ENCODE measurements at places on chromosomes 16 and 17.

DNA sequence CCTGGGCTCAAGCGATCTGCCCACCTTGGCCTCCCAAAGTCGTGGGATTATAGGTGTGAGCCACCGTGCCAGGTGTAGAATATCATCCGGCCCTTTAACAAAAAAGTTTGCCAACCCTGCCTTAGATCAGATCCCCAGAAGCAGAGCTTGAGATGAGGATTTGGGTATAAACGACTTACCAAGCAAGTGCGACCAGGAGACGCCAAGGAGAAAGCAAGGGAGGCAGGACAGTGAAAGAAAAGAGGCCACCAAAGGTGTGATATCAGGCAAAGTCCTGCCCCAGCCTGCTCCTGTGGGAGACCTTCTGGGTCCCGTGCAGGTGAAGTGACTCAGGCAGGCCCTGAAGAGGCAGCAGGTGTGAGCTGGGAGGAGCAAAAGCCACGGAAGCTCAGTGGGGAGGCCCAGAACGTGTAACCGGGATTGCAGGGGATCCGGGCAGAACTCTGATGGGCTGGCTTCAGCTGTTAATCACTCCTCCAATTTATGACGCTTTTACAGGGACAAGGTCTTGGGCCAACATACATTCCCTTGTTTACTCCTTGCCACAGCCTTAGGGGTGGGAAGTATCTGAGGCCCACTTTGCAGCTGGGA, 14.1 kb upstream of the CALB2 start:
- DNase-seq = no peak

DNA sequence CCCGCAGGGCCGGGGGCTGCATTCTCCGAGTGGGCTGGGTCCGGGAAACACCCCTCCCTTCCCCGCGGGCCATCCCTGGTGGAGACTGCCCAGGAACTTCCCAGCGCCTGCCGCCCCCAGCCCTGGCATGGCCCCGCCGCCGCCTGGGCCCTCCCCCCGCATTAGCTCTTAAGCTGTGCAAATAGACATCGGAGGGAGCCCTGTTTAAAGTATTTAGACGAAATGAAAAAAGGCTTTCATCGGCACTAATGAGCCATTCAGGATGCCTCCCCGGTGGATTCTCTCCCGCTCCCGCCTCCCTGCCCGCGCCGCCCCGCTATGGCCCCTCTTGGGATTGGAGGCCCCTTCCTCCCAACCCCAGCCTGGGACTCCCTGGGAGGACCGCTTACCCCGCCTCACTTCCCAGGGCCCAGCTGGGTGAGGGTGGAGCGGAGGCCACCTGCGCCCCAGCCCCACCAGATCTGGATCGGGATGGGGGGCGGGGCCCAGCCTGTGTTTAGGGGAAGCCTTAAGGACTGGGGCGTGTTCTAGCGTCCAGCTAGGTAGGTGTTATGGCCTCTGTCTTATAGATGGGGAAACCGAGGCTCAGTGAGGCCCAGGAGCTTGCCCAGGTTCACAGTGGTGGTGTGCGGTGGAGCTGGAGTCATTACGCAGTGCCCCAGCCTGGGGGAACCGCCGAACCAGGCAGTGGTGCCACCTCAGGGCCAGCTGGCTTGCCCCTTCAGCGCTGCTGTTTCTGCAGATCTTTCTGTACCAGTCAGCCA, 19.7 kb downstream of the SEZ6 start:
- no peak for DNase-seq

- no peak for DNase-seq
Measured at GRCh38 chr16:78689536-78689935, 590.1 kb downstream of the WWOX start.

- no peak for DNase-seq
Measured at GRCh38 chr17:55158439-55158838, 106.3 kb upstream of the HLF start.

DNA sequence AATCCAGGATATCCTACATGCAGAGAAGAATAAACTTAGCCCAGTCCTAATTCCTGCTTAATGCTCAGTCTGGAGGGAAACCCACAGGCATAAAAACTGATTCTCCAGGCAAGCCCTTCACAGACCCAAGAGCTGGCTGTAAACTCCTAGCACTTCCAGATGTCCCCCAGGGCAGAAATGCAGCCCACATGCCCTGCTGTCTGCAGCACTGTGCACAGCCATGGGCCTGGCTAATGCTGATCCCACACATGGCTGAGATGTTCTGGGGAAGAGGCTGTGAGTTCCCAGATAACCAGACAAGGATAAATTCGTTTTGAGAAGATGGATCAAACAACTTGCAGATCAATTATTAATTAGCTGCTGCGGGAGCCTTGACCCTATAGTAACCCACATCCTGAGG, 148.4 kb downstream of the AATF start:
- no peak for DNase-seq

- DNase-seq = no peak
Measured at GRCh38 chr17:43334738-43335402, 63.9 kb upstream of the ARL4D start.

DNA sequence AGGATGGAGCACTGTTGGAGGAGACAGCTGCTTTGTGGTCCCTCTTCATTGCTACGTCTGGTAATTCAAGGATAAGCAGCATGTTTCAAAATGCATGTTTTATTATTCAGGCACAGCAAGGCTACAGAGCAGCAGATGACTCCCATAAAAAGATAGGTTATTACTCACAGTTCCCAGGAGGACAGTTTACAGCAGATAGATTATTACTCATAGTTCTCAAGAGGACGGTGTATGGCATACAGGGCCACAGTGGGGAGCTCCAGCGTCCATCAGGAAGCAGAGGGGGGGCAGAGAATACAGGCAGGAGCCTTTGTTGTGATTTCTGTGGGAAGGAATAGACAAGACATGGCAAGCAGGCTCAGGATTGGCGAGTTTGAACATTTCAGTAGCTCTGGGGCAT, 72.9 kb downstream of the DNAH9 start:
- DNase-seq = no peak

- DNase-seq = no peak
Measured at GRCh38 chr17:61450641-61451537, 1.3 kb upstream of the TBX4 start.

DNA sequence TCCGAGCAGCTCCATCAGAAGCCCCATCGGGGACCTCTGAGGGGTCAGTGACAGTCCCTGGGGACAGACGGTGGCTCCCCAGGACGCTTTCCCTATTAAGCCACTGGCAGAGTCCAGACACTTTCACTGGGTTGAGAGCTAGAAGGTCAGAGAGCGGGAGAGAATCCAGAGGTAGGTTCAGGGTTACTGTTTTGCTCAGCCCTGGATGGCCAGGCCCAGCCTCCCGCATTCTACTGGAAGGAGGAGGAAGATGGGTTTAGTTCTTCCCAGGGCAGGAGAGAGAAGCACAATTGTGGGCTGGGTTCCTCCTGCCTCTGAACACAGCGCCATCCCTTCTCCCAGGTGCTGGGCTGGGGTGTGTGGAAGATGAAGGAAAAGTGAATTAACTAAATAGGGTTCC, 452.8 kb downstream of the SLC39A11 start:
- no peak for DNase-seq

- DNase-seq = no peak
Measured at GRCh38 chr17:34156741-34157589, 98.1 kb upstream of the CCL2 start.

GRCh38 chr16:56886296-56886695, 21.3 kb downstream of the SLC12A3 start:
- no peak for DNase-seq

DNA sequence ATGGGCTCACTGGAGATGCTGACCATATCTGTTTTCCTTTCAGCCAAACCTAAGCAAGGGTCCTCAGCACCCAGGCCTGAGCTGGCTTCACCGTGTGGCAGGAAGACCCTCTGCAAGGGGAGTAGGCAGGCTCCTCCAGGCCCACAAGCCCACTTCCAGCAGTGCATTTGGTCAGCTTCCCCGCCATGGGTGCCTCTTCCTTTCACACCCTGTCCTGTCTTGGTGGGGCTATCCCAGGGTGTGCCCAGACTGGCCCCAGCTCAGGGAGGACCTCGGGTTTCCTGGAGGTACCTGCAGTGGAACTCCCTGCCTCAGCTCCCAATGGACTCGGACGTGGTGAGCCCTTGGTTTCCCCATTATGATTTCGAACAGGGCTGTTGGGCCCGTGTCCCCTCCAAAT, 12.7 kb upstream of the KRTAP17-1 start:
- no peak for DNase-seq

DNA sequence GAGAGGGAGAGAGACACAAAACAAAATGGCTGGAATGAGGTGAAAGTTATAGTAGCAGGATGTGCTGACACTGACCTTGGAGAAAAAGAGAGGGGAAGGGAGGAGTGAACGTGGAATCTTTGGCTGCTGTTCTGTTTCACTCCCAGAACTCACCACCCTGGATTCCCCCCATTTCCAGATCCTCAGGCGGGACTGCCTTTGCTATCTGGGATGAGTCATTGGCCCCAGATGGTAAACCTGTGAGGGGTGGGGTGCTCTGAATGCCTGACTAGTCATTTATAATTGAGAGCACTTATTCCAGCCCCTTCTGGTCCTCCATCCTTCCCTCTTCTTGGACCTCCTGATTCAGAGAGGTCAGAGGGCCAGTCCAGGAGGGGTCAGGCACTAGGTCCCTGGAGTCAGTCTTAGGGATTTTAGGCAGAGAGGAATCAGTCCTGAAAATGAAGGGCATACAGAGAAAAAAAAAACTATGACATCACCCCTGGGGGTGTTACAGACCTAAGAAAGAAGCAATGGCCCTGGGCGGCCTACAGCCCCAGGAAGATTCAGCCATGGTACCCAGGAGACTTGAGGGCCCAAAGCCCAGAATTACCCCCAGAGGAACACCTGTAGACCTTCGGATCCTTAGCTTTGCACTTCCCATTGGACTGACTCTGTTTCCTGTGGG, 2.2 kb upstream of the ZG16 start:
- DNase-seq = no peak

DNA sequence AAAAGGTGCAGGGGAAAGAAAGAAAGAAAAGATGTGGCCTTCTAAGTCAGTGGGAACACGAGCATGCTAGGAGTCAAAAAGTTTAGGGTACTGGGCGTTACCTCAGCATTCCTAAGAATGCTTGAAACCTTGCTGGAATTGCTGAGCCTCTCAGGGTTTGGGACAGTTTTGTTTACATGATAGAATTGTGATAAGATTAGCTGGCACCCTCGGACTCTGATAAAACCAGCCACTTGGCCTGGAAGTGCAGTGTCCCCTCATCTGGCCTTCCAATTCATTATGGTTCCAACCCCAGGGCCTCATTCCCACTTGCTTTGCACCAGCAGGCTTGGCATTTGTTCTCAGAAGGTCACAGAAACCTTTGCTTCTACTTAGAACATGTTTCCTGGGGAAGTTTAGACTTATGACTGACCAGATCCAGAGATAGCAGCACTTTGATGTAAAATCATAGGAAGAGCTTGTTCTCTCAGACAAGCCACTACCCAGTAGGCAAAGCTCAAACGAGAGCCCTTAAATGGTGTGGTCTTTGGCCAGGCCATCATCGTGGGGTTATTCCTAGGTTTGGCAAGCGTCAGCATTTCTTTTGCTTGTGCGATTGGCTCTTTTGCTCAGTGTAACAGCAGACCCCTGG, 8.0 kb downstream of the SGF29 start:
- peak; percentile 59 for DNase-seq

- no peak for DNase-seq
Measured at GRCh38 chr17:73142872-73143381, 21.9 kb upstream of the SSTR2 start.

DNA sequence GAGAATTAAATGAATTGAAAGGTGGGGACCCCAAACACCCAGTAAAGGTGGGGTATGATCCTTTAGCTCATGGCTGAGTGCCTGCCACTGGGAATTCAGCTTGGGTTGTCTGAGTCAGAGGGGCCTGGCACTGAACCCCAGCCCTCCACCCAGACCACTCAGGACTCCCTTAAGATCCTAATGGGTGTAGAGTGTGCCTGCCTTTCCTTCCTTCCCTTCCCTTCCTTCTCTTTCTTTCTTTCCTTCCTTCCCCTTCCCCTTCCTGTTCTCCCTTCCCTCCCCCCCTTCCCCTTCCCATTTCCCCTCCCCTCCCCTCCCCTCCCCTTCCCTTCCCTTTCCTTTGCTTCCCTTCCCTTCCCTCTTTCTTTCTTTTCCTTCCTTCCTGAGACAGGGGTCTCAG, 29.9 kb upstream of the GNA13 start:
- DNase-seq = no peak
